ENCODE measurements at places on chromosomes 1 and 21.

- peak; percentile 19 for DNase-seq
Observed at GRCh38 chr1:111907321-111907720, 82.1 kb downstream of the KCND3 start.

GRCh38 chr1:21238141-21238800 is 52.0 kb downstream of the ECE1 start:
- no peak for DNase-seq

DNA sequence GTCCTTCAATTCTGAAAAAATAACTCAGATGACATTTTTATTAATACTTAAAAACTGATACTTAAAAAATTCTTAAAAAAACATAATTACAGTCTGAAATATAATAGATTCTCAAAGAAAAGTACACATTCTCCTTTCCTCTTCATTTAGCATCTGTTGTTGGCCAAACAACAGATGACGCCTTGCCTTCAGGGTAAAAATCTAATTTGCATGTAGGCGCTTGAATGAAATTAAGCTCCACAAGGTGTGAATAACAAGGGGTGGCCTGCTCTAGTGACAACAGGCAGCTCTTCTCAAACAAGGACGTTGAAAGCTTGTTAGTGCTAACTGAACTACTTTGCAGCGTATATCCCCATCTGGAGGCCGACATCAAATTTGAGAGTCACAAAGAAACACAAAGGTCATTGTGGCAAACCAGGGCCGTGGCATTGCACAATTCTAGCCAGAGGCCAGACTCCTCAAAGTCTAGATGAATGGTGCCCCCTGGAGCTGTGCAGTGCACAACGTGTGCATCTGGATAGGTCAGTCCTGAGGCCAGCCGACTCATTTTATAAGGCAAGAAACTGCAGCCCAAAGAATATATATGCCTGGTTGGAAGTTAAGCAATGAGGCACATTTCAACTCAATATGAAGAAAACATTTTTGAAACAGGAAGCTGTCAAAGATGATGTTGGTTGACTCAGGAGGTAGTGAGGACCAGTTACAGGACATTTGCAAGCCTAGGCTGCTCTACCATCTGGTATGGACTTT is 459.2 kb upstream of the RUNX1 start:
- peak; percentile 22 for DNase-seq

- DNase-seq: no peak
Observed at GRCh38 chr1:85459290-85459689, 5.7 kb downstream of the DDAH1 start.

DNA sequence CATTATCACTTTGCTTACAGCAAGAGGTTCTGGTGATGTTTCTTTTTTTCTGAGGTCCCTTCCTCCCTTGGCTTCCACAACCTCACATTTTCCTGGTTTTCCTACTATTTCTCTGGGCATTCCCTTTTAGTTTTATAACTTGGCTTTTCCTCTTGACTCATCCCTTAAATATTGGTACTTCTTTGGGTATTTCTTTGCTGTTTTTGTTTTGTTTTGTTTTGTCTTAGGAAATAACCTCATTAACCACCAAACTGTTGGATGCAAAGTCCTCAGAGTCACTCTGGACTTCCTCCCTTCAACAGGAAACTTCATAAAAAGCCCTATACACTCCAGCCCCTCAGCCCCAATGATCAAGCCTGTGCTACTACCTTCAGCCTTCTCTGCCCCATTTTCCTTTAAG is 211.1 kb downstream of the DUSP10 start:
- DNase-seq: no peak

Data from activated CD4-positive, alpha-beta T cell treated with anti-CD3 and anti-CD28 coated beads for 48 hours (primary cell).